Peyer's patch (tissue), 4 donors: ENCODE measurements at places on chromosomes 4 and X. TPM values are rescaled to one million over a fixed set of nuclear protein-coding genes. Genes with fewer than 3 reads are reported as not detected.

DNA sequence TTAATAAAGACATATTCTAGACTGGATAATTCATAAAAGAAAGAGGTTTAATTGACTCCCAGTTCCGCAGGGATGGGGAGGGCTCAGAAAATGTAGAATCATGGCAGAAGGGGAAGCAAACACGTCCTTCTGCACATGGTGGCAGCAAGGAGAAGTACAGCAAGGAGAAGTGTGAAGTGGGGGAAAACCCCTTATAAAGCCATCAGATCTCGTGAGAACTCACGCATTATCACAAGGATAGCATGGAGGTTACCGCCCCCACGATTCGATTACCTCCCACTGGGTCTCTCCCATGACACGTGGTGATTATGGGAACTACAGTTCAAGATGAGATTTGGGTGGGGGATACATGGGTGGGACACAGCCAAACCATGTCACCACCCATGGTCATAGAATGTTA is 58.3 kb downstream of the MTNR1A start:
- DNase-seq: no peak

- DNase-seq: no peak
These were observed 39.3 kb downstream of the ING2 start for GRCh38 chr4:183544109-183544508.

DNA sequence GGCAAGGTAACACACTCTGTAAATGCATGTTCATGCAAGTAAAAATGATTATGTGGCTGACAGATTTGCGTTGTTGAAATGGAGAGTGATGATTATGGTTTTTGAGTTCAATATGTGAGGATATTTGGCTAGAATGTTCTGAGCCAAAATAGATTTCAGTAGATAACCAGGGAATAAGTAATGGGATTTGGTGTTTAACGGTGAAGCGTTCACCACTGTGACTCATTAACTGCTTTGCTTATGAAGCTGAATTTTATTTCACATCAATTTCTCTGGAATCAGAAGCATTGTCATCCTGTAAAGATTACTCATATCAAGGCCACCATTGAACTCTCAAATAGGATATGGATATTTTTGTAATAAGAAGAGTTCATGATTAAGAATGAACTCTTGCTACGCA is 11.7 kb downstream of the AFP start:
- DNase-seq: no peak

- no peak for DNase-seq
These were observed 2.8 kb downstream of the STAG2 start for GRCh38 chrX:123964156-123964834.

GRCh38 chr4:129314781-129315180 is 218.8 kb downstream of the C4orf33 start:
- DNase-seq: no peak

ADAM29 gene
- total RNA-seq: not detected

CCDC149 gene
- 4.2 TPM for total RNA-seq

KLKB1 gene
- total RNA-seq: 4.5 TPM
